Stimulated activated CD4-positive, alpha-beta T cell treated with anti-CD3 and anti-CD28 coated beads, Interleukin-1b, Interleukin-23, amount 100 ng/mL, for 4 hours (primary cell): ENCODE measurements at places on chromosomes 16 and 17.

- DNase-seq = no peak
Observed at GRCh38 chr17:33233811-33234177, 59.3 kb downstream of the ASIC2 start.

GRCh38 chr16:68960910-68961309, 117.6 kb downstream of the TANGO6 start:
- DNase-seq = no peak

GRCh38 chr17:30557916-30558685, 80.9 kb downstream of the GOSR1 start:
- no peak for DNase-seq

- no peak for DNase-seq
Observed at GRCh38 chr17:78314683-78315354, 45.1 kb downstream of the SOCS3 start.

GRCh38 chr16:51635181-51635580, 484.1 kb upstream of the SALL1 start:
- DNase-seq = no peak

GRCh38 chr17:2212400-2212981, 91.1 kb downstream of the SMG6 start:
- DNase-seq = no peak

DNA sequence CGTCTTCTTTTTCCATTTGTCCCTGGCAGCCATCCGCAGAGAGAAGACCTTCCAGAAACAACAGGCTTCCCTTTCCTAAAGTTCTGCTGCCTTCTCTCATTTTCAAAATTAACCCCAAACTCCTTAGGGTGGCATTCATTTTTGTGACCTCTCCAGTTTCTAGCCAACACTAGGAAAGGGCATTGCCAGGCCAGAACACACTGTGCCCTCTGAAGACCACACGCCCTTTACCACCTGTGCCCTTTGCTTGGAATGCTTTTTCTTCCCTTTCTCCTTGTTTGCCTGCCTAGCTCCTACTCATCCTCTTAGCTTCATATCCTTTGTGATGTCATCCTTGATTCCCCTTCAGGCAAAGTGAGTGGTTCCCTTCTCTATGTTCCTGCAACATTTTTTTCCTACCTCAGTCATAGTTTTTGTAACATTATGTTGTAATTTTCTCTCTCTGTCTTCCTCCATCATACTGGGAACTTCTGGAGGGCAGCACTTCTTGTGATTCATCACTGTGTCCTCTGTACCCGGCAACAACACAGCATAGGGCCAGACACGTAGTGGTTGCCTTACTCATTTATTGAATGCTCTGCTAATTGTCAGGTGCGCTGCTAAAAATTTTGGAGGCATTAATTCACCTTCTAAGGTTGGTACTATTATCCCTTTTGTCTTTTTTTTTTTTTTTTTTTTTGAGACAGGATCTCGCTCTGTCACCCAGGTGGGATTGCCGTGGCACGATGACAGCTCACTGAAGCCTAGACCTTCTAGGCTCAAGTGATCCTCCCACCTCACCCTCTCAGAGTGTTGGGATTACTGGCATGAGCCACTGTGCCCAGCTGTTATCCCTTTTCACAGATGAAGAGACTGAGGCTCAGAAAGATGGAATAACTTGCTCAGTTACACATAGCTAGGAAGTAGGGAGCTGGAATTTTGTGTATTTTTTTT, 1.0 kb downstream of the KAT8 start:
- no peak for DNase-seq

DNA sequence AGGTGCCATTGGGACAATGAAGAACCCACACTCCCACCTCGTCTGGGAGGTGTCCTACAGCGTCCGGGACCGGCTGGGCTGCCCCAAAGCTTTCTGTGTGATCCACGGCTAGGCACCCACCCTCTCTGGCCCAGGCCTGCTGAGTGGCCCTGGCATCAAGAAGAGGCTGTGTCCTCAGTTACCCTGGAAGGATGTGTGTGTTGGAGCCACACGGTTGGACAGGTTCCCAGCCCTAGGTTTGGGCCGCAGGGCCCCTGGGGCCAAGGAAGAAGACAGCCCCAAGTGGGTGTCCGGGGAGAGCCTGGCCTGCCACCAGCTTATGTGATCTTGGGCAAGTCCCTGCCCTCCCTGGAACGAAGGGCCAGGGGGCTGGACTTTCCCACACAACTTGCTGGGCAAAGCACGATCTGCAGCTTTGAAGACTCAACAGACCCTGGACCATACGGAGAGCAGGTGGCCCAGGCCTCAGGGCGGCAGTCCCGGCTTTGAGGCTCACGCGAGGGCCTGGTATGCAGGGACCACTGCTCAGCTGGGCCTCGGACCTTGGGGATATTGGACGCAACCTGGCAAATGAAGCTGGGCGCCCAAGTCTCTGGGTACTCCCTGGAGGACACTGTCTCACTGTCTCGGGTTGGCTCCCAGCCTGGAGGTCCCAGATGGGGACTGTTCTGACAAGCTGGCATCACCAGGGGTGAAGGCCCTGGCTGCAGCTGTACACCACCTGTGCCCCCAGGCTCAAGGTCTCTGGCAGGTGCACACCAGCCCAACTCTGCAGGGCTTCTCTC, 17.5 kb downstream of the MYBBP1A start:
- DNase-seq = no peak

DNA sequence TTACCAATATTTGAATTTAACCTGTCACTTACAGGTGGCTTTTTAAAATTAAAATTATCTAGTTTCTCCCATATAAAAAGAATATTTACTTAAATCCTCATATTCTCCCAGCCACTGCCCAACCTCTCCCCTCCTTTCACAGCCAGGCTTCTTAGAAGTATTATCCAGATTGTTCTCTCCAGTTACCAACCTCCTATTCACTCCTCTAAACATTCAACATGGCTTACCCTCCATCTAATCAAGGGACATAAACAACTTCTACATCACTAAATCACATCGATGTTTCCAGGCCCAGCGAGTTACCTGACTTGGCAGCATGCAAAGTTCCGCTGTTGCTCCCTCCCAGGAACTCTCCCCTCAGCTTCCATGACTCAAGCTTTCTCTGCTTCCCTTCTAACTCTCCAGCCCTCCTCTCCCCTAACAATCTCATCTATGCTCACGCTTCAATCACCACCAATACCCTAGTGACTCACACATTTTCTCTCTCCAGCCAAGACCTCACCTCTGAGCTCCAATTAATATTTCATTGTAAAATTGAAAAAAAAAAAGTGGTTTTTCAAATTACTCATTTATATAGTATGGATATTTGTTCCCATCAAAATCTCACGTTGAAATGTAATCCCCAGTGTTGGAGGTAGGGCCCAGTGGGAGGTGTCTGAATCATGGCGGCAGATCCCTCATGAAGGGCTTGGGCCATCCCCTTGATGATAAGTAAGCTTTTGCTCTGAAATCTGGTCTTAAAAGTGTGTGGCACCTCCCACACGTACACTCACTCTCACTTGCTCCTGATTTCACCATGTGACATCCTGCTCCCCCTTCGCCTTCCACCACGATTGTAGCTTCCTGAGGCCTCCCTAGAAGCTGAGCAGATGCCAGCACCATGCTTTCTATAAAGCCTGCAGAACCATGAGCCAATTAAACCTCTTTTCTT, 88.5 kb downstream of the HELZ start:
- no peak for DNase-seq

DNA sequence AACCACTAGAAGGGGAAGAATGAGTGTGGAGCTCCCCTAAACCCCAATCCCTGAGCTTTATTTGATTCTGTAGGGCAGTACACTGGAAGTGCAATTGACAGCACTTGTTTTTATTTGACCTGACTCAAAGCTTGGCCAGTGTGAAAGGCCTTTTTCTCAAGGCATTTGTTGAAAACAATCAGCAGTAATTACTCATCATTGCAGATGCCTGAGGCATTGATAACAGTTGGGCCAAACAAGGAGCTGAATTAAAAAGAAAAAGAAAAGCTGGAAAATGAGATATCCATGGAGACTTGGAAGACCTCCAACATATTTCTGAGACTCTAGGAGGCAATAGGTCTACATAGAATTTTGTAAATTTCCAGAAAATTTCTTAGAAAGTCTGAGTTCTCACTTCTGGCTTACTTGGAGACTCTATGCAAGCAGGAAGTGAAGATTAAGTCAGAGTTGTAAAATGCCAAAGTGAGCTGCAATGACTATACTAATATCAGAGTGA, 200.8 kb upstream of the KCNJ16 start:
- DNase-seq = no peak

- no peak for DNase-seq
Observed at GRCh38 chr17:74682028-74682427, 30.7 kb downstream of the CD300LF start.

DNA sequence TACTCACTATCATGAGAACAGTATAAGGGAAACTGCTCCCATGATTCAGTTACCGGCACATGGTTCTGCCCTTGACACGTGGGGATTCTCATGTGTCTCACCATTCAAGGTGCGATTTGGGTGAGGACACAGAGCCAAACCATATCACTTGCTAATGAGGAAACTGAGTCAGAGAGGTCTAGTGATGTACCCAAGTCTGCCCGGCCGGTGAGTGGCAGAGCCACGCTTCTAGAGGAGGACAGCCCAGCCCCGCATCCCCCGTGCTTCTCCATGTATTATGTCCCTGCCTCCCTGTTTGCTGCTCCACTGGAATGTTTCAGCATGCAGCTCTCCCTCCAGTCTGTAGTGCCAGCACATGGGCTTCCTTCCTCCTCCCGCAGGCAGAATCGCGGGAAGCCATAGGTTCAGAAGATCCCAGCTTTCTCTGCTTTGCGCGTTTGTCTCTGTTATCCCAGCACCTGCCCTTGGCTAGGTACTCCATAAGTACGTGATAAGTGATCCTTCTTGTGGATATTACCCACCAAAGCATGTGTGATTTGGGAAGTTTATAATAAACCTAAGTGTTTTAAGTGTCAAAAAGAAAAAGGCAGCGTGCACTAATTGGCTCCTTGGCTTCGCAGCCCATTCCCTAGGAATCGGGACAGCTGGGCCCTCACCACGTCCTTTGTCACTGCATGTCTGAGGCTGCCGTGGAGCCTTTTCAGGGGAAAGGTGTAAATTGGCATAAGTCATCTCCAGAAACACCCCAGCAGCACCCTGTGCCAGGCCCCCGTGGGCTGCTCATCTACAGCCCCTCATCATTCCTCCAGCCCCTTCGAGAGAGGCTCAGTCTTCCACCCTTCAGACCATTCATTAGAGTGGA, 103.8 kb downstream of the CLEC16A start:
- no peak for DNase-seq

- DNase-seq = no peak
Observed at GRCh38 chr16:49596648-49597291, 223.2 kb downstream of the C16orf78 start.

DNA sequence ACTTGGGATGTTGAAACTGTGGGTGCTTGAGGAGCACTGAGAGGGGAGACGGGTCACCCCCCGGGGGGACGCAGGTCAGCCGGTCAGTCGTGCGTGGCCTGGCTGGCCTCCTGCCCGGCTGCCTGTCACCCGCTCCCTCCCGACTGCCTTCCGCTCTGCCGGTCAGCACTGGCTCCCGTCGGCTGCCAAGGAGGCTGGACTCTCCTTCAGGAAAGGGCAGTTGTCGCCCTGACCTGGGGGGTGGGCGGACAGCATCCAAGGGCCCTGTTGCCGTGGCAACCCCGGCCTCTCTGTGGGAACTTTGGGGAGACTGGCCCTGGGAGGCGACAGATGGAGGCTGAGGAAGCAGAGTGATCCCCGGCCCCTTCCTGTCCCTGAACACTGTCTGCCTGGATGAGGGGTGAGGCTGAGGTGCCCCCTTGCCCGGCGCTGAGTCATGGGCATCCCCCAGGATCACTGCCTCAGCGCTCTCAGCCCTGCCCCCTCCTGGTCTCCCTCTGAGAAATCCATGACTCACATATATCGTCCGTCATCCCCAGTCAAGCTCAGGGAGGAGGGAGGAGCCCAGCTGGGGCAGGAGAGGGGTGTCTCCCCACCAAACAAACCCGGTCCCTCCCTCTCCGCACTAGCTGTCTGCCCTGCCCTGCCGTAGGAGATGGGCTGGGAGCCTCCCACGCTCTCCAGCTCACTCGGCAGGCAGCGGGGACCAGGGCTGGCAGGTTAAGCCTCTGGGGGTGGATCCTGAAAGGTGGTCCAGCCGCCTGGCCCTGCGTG, at the start of gene ADGRG1:
TSS of gene ADGRG1 (plus strand) at position 623 of the 774 bp plus-strand sequence. CDS start 21,658 bp downstream, outside the sequence.
- peak; percentile 40 for DNase-seq

GRCh38 chr17:66548158-66548557, 245.7 kb downstream of the PRKCA start:
- DNase-seq = peak; percentile 11

GRCh38 chr17:4969551-4970173, 2.0 kb upstream of the SPAG7 start:
- DNase-seq = no peak

DNA sequence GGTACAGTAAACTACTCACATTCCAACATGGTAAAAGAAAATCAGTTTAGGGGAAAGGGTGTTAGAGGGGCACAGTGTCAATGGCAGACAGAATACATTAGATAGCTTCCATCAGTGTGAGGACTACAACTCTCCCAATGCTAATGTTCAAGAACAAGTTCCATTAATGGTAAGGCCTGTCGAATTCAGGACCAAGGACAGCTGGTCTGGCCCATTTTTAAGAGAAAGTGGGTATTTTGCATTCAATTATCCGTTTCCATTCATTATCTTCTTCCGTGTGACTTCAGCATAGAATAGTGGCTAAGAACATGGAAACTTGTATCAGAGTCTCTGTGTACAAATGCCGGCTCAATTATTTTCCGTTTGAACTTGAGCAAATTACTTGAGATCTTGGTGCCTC, 98.4 kb downstream of the XYLT1 start:
- no peak for DNase-seq

DNA sequence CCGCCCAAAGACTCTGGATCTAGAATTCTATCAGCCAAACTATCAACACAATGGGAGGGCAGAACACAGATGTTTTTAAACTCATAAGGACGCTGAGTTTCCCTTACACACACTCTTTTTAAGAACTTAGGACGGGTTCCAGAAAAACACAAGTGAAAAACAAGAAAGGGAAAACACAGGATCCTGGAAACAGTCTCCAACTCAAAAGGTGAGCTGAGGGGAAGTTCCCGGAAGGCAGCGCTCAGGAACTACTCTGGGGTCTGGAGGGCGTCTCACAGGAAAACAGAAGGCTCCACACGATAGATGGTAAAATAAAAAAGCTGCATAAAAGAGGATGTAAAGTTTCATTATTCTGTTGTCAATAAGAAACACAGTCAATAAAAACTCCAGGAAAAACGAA, 80.2 kb upstream of the DOC2B start:
- DNase-seq = no peak

- DNase-seq = no peak
Observed at GRCh38 chr17:42038221-42038973, 12.0 kb downstream of the C17orf113 start.

- DNase-seq = no peak
Observed at GRCh38 chr17:57622683-57623433, 122.2 kb downstream of the CCDC182 start.

DNA sequence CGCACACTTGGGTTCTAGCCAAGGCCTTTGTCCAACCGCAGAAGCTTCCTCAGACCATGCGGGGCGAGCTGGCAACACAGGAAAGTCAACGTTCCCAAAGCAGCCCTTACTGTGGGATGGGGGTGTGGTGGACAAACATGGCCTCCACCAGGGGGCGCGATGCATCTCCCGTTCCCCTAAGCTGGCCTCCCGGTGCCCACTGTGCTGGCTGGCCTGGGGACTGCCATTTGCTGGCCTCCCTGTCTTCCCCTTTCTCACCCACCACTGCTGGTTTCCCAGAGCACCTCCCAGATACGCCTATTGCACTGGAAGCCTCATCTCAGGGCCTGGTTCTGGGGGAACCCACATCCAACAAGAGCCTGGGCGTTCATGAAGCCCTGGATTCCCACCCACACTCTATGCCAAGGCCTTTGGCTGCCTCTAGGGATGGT, 145.3 kb downstream of the IRF8 start:
- DNase-seq = peak; percentile 47
